Hepatocyte (in vitro differentiated cells): ENCODE measurements at places on chromosomes 3 and 15. TPM values are rescaled to one million over a fixed set of nuclear protein-coding genes. Genes with fewer than 3 reads are reported as not detected.

GRCh38 chr15:39889601-39890000 lies 30.5 kb downstream of the GPR176 start:
- DNase-seq: no peak

- no peak for DNase-seq
Observed at GRCh38 chr15:58977887-58978286, 9.6 kb upstream of the RNF111 start.

DNA sequence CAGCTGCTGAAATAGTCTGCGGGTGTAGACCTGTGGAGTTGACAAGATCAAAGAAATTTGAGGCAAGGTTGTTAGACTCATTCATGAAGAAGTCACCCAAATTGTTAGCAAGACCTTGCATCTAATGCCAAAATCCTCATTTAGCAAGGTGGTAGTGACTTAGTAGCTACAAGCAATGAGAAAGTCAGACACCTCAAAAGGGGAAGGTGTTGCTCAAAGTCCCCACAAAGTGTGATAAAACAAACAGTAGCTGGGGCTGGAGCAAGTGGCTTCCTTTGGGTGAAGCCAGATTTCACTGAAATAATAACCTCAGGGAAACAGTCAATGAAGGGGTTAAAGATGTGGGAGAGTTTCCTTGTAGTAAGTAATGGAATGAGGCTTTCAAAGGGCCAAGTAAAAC lies 44.9 kb downstream of the CD86 start:
- DNase-seq: no peak

- no peak for DNase-seq
Observed at GRCh38 chr3:13610006-13610570, 61.2 kb downstream of the FBLN2 start.

DNA sequence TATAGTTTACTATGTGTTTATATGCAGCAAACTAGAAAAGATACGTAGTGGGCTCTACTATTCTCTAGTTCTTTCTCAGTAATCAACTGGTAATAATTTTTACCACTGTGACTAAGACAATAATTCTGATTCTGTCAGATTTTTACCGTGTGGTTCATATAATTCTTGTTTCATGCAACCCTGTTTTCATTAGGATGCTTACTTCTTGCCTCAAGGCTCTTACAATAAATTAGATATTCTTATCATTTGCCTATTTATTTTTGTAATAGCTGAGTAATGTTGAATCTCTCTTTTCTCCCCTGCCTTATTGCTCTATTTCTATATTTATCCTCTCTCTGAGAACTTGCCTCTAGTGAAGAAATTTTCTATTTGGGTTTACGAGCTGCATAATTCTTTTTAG lies 524.7 kb downstream of the NAALADL2 start:
- no peak for DNase-seq

DNA sequence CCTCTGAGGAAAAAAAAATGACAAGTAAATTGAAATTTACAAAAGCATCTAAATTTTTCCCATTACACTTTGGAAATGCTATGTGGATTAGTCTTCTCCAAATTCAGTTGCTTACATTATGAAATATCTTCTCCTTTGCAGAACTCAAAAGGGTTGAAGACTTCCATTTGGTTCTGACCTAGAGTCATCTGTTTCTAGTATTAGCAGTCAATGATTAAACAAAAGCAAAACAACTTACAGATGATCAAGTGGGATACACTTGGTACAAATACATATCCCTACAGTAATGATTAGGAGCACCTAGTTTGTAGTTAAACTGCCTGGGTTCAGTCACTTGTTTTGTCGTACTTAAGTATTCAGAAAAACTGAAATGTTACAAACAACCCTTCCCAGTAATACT lies 136.2 kb downstream of the MBNL1 start:
- DNase-seq: no peak

DNA sequence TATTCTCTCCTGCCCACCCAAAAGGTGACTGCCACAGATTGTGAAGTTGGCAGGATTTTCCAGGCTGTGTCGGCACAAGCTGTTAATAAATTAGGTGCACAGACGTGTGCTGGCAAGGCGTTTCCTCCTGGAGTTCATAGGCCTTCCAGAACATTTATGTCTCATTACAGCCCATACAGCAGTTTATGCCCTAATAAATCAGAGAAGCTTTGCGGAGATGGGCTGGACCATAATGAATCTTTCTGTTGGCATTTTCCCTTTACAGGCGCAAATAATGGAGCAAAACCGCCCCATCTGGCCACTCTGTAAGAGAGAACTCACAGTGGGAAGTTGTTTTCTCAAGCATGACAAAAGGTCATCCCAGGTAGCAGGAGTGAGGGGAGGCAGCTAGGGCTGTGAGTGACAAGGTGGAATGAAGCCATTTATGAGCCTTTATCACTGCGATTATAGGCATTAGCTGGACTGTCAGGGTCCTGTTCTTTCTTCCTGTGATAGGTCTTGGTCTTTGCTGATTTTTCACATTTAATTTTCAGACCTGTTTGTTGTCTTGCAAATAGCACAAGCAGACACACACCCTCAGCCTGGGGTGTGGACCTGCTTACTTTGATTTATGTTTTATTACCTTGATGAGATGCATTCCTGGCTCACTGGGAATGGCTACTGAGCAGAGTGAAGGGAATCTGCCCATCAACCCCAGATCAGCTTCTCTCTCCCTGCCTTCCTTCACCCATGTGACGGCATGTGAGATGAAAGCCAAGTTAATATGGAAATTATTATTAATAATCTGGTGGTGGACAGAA lies 257.5 kb downstream of the LRTM1 start:
- DNase-seq: no peak

DNA sequence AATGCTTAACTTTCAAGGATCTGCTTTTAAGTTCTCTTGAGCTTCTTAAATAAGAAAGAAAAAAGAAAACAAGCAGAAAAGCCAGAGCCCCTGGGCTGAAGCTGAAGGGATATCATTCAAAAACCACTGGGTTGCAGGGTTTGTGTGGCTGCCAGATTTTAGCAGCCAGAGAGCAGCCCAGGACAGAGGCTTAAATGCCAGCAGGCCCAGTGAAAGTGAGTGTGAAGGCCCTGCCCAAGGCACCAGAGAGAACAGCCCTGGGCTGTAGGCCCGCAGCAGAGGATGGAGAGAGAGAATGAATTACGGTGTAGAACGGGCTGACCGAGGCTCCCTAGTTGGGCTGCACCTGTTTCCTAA lies 106.3 kb upstream of the BOC start:
- DNase-seq: no peak

DNA sequence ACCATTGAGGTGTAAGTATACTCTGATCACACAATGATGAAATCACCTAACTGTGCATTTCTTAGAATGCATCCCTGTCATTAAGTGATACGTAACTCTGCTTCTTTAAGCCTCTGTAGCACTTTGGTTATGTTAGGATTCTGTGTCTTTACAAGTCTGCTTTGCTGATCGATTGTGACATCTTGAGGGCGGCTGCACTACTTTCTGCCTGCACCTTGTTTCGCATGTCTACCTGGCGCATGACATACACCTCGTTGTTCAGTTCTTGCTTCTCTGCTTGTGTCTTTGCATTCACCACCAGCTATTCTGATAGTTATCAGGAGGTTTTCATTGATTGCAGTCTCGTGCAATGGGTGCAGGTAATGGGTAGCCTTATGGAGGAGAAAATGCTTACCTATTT lies 32.7 kb downstream of the IGF1R start:
- no peak for DNase-seq

DNA sequence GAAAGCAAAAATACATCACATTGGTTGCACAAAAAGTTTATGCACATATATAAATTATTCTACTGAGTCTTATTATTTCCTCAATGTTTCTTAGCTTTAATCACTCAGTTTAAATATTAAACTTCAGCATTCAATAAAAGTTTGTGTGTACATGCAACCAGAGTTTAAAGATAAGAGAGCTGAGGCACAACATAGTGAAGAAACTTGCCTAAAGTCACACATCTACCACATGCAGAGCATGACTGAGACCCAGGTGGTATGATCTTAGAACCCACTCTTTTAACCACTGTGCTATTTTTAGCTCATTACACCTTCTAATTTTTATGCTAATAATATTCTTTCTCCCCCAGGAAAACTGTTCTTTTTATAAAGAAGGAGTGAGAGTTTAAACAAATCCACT lies 96.1 kb upstream of the GOLIM4 start:
- no peak for DNase-seq

- DNase-seq: no peak
Observed at GRCh38 chr3:24704496-24704895, 209.8 kb upstream of the THRB start.

DNA sequence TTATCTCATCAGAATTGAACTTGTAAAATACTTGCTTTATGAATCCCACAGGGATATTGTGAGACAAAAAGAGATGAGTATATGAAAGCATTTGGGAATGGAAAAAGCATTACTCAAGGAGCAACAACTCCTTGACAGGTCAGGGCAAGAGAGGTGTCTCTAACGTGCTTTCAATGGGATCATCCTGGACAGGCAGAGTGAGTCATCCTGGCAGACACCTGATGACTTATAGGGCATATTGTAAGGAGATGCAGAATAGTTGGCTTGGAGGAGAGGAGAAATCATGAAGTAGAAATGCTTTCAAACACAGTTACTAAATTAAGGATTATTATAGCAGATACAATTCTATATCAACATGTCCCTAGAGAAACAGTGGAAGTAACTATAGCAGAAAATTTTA lies 71.9 kb upstream of the THSD4 start:
- DNase-seq: no peak

GRCh38 chr3:112805126-112805525 lies 41.5 kb downstream of the CD200R1L start:
- no peak for DNase-seq

GRCh38 chr3:179666436-179667035 lies 13.7 kb downstream of the USP13 start:
- DNase-seq: no peak

DNA sequence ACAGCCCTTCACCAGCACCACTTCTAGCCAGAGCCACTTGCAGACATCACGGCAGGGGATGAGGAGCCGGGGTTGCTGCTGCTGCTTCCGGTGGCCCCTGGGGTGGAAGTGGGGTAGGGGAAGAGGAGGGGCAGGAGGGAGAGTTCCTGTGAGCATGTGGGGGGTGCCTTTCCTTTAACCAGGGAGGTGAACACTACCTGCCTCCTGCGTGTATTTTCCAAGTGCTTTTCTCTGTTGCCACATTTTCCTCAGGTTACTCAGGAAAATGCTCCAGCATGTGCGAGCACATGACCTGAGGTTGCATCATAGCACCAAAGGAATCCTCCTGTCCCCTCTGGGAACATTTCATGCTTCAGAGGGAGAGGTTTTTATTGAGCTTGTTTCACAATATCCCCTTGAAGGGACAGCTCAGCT lies 12.2 kb upstream of the SACM1L start:
- peak; percentile 79 for DNase-seq

DNA sequence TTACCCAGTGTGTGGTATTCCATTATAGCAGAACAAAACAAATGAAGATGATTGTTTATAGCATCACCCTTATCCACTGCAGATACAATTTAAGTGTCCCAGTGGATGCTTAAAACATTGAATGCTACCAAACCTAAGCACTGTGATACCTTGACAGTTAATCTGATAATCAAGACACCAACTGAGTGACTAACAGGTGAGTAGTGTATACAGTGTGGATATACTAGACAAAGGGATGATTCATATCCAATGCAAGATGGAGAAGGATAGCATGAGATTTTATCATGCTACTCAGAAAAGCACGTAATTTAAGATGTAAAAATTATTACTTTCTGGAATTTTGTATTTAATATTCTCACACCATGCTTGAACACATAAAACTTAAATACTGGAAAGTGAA lies 1449.0 kb downstream of the OTOL1 start:
- no peak for DNase-seq

GRCh38 chr3:66572938-66573710 lies 72.3 kb upstream of the LRIG1 start:
- DNase-seq: peak; percentile 46

DNA sequence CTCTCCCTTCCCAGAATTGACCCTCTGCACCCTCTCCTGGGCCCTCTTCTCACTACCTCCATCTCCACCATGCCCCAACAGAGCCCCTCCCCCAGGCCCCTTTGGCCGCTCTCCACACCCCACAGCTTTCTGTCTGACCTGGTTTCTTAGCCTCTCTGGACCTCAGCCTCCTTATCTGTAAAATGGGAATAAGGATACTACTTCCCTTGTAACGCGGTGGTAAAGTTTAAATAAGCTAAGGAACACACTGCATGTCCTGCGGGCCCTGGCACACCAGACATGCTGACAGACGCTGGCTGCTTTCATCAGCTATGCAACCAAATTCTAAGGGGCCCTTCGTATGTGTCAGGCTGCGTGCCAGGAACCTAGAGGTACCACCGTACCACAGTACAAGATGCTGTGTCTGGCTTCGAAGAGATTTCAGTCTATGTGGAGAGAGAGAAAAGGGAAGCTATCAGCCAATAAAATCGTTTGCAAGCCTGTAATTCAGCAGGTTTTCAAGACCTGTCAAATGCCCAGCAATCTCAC lies 777 bp upstream of the SLC51A start:
- no peak for DNase-seq

DNA sequence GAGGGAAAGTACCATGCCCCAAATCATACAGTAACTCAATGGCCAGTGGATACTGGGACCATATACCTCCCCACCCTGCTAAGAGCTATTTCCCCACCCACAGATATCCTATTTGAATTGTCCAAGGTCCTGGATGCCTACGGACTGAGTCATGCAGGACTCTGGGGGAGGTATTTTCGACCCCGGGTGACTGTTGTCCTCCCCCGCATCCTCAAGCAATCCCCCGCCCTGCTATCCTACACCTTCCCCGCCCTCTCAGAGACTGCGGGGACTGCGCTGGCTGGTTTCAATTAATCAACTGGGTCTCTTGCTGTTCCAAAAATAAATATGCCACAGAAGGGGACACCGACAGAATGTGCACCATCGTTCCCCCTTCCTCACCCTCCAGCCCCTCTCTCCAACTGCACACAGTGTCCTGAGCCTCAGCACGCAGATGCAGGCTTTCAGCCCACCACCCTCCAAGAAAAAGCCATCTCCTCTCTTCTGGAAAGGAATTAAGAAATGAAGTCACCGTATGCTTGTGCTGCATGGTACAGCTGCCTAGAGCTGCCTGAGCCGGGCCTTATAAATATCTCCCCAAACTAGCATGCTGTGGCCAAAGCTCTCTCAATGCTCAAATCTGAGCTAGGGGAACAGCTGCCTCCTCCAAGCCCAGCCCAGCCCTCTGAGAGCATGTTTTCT lies 8.1 kb downstream of the CAV3 start:
- peak; percentile 81 for DNase-seq

GRCh38 chr15:48966595-48967301 lies 3.0 kb upstream of the SHC4 start:
- no peak for DNase-seq

GRCh38 chr3:140399871-140400270 lies 278.0 kb upstream of the TRIM42 start:
- DNase-seq: no peak

The STRIT1 gene
- 1.4 TPM in 1 of 2 replicates, not detected in the other for polyA plus RNA-seq

The IL16 gene
- polyA plus RNA-seq: 0.92 and 2.4 TPM in 2 replicates

The HIGD2B gene
- polyA plus RNA-seq: 0.23 TPM in 1 of 2 replicates, not detected in the other

The RASGRF1 gene
- 0.18 and 0.52 TPM in 2 replicates for polyA plus RNA-seq

The CLDN16 gene
- 0.39 and 1.2 TPM in 2 replicates for polyA plus RNA-seq
